ENCODE measurements at places on chromosomes 12 and 14.

GRCh38 chr12:34396006-34396860 is 373.9 kb downstream of the ALG10 start:
- DNase-seq: no peak

- DNase-seq: no peak
These were observed 1.7 kb upstream of the TMEM229B start for GRCh38 chr14:67490196-67490595.

DNA sequence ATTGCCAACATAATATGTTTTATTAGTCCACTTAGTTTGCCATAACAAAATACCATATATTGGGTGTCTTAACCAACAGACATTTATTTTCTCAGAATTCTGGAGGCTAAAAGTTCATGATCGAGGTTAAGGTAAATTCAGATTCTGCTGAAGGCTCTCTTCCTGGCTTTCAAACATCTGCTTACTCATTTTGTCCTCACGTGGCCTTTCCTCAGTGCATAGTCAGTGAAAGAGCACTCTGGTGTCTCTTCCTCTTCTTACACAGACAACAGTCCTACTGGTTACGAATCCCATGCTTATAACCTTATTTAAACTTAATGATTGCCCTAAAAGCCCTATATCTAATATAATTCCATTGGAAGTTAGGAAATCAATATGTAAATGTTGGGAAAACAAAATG is 479.7 kb downstream of the FSCB start:
- no peak for DNase-seq

- DNase-seq: no peak
These were observed 75.0 kb downstream of the BICD1 start for GRCh38 chr12:32181498-32182175.

- DNase-seq: no peak
These were observed 783 bp upstream of the TUBA1B start for GRCh38 chr12:49131894-49132461.

GRCh38 chr12:450438-450837 is 9.3 kb upstream of the B4GALNT3 start:
- no peak for DNase-seq

DNA sequence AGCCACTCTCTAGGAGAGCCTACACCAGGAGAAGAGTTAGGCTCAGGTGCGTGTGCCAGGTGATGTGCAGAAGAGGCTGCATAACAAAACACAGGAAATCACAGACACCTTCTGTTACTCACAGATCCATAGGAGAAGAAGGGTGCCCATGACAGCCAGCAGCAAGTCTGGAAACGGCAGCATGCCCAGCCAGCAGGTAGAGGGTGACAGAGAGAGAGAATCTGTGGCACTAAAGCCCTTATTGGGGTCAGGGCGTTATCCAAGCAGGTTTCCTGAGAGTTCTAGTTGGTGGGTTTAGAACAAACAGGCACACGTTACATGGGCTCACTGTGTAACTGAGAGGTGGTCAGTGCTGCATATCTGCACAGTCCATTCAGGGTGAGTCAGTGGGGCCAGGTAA is 14.9 kb upstream of the SLC8A3 start:
- no peak for DNase-seq

GRCh38 chr12:113766879-113767878 is 198.9 kb downstream of the RBM19 start:
- DNase-seq: no peak

- DNase-seq: no peak
These were observed 10.4 kb downstream of the CORO1C start for GRCh38 chr12:108720757-108721514.

GRCh38 chr12:46921048-46921763 is 95.4 kb upstream of the SLC38A4 start:
- no peak for DNase-seq

- DNase-seq: no peak
These were observed 136.0 kb downstream of the KSR2 start for GRCh38 chr12:117832459-117833457.

DNA sequence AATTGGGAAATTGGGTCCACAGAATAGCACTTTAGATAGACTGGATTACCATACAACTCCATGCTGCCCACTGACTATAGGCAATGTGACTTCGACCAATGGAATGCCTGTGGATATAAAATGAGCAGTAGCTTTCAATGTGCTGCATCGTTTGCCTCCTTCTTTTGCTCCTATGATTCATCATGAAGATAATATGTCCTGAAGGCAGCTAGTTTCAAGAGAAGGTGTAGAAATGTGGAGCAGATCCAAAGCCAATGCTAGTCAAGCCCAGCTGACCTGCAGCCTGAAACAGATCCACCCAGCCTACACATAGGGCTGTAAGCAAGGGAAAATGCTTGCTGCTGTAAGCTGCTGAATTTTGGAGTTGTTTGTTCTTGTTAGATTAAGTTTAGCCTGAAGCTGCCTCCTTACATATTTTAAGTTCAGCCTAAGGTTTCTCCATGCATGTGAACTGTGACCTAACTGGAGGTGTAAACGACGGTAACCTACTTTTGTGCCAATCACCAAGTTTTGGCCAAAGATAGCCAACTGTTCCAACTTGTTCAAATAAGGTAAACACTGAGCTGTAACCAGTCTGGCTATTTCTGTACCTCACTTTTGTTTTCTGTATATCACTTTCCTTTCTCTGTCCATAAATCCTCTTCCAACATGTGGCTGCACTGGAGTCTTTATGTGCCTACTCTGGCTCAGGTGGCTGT is 169.1 kb upstream of the AVPR1A start:
- no peak for DNase-seq

- DNase-seq: no peak
These were observed 318.6 kb downstream of the ITPR2 start for GRCh38 chr12:26514364-26514763.

GRCh38 chr12:88860851-88861250 is 280.6 kb upstream of the KITLG start:
- DNase-seq: no peak
